Activated T-helper 1 cell treated with Interleukin-2 at 50 U/mL for 16 hours (primary cell): ENCODE measurements at places on chromosomes 16 and 17.
A peak's percentile ranks its signal among the peaks of the same experiment; 100 is the strongest.

DNA sequence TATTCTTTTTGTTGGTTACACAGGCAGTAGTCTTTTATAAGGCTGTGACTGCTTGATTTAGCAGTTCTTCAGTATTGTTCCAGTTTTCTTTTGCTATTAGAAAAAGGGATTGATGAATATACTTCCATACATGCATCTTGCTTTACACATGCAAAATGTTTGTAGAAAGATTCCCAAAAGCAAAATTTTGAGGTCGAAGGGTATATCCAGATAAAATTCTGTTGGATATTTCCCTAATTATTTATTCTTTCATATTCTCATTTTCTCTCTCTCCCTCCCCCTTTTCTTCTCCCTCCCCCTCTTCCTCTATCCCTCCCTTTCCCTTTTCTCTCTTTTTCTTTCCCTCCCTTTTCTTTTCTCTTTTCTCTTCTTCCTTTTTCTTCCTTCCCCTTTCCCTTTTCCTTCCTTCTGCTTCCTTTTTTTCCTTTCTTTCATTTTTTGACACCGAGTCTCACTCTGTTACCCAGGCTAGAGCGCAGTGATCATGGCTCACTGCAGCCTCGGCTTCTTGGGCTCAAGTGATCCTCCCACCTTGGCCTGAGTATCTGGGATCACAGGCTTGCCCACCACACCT lies 46.9 kb upstream of the ADCY7 start:
- no peak for DNase-seq

GRCh38 chr16:78402833-78403232 lies 303.4 kb downstream of the WWOX start:
- no peak for DNase-seq

DNA sequence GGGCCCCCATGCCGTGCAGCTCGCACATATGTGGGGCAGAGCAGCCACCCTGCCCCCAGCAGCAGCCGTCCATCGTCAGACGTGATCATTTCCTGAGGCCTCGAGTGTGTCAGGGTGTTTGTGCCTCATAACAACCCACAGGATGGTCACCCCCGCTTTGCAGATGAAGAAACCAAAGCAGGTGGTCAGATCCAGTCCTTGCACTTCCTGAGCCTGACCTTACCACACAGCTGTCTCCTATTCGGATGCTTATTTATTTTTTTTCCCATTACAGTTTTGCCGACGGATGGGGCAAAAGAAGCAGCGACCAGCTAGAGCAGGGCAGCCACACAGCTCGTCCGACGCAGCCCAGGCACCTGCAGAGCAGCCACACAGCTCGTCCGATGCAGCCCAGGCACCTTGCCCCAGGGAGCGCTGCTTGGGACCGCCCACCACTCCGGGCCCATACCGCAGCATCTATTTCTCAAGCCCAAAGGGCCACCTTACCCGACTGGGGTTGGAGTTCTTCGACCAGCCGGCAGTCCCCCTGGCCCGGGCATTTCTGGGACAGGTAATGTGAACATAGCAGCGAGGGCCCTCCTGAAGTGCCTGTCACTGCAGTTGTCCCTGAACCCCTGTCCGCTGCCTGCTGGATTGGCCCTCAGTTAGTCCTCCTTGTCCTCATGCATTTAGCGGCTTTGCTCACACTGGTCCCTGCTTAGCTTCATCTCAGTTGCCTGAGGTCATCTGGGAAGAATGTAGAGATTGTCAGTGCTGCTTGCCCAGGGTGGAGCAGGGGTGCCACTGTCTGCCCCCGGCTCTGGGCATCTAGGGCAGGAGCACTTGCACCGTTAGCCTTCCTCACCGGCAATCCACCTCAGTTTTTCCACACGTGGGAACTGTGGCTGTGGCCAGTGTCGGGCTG lies 1.4 kb downstream of the MPG start:
- no peak for DNase-seq

DNA sequence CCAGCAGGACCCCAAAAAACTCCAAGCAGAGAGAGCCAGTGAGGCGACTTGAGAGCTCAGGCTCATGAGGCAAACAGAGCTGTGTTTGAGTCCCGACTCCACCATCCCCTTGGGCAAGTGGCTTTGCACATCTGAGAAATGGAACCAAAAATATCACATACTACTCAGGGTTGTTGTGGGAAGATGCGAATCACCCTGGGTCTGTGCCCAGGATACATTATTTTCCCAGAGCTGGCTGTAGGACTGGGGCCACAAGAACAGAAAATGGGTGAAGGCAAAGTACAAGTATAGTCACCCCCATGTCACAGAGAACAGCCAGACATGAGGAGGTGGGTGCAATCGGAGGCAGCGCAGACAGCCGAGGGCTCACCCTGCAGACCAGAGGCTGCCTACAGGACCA lies 127.3 kb downstream of the GAS7 start:
- no peak for DNase-seq

- peak; percentile 20 for DNase-seq
These were observed 3.3 kb downstream of the COL1A1 start for GRCh38 chr17:50198026-50198669.

GRCh38 chr16:4330277-4330874 lies 14.5 kb downstream of the GLIS2 start:
- DNase-seq: peak; percentile 49

DNA sequence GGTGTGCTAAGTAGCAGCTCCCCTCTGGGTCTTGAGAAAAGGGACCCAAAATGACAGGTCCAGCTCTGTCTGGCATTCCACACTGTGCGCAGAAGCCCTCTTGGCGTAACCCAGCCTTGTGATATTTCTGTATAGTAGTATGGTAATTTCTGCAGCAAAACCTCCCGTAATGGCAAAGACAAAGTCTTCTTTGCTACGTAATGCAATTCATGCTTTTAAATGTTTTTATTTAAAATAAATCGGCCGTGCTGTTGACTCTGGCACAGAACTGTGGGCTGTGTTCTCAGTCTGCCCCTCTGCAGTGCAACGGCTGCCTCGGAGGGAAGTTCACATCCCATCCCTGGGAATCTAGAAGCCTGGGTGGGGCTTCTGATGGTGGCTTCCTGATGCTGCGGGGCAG lies 75.2 kb downstream of the ASIC2 start:
- no peak for DNase-seq

DNA sequence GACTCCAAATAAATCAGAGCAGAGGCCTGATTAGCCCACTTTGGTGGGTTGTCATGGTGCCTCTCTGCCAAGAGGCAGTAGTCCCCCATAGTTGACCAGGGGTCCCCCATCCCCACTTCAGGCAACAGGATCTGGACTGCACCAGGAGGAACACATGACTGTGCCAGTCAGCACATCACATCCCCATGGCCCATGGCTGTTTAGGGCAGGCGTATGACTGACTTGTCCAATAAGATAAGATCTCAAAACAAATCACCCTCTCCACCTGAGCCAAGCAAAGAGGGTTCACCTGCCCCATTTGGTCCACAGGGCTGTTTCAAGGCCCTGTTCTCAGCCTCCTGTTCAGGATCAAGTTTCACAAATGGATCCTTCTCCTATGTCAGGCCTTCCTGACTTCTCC lies 93.3 kb downstream of the C16orf78 start:
- no peak for DNase-seq

GRCh38 chr16:57624806-57625500 lies 3.5 kb upstream of the ADGRG1 start:
- DNase-seq: no peak

DNA sequence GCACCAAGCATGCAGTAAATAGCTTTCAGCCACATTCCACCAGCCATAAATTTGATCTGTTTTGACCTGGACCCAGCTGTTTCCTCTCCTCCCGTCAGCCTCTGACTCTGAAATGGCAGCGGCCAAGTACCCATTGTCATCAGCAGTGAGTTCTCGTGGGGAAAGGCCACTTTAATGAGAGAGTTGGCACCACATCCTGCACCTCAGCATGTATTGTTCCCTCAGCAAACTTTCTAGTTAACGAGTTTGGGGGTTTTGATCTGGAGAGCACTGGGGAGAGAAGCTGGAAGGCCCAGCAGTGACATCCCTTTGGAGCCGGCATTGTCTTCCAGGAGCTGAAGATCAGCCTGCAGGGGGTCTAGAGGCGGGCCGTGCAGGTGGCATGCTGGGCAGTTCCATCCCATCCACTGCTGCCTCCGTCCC lies 84.9 kb downstream of the RPA1 start:
- DNase-seq: no peak

- DNase-seq: no peak
These were observed 34.4 kb downstream of the GDPD1 start for GRCh38 chr17:59254742-59255141.

GRCh38 chr17:10116753-10117420 lies 81.5 kb downstream of the GAS7 start:
- no peak for DNase-seq

GRCh38 chr17:50952013-50952412 lies 85.9 kb upstream of the TOB1 start:
- DNase-seq: no peak

GRCh38 chr17:45871718-45872117 lies 22.6 kb upstream of the MAPT start:
- DNase-seq: no peak

DNA sequence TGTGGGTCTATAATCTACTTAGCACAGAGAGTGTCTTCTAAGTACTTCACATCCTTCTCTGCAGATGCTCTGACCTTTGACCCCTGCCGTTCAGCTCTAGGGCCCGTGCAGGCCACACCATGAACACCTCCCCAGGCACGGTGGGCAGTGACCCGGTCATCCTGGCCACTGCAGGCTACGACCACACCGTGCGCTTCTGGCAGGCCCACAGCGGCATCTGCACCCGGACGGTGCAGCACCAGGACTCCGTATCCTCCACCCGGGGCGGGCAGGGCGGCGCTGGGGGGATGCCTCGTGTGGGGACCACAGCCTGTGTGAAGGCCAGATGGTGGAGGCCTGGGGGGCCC lies 686 bp downstream of the MLST8 start:
- no peak for DNase-seq

GRCh38 chr16:2779151-2779920 lies 2.3 kb upstream of the ELOB start:
- no peak for DNase-seq

DNA sequence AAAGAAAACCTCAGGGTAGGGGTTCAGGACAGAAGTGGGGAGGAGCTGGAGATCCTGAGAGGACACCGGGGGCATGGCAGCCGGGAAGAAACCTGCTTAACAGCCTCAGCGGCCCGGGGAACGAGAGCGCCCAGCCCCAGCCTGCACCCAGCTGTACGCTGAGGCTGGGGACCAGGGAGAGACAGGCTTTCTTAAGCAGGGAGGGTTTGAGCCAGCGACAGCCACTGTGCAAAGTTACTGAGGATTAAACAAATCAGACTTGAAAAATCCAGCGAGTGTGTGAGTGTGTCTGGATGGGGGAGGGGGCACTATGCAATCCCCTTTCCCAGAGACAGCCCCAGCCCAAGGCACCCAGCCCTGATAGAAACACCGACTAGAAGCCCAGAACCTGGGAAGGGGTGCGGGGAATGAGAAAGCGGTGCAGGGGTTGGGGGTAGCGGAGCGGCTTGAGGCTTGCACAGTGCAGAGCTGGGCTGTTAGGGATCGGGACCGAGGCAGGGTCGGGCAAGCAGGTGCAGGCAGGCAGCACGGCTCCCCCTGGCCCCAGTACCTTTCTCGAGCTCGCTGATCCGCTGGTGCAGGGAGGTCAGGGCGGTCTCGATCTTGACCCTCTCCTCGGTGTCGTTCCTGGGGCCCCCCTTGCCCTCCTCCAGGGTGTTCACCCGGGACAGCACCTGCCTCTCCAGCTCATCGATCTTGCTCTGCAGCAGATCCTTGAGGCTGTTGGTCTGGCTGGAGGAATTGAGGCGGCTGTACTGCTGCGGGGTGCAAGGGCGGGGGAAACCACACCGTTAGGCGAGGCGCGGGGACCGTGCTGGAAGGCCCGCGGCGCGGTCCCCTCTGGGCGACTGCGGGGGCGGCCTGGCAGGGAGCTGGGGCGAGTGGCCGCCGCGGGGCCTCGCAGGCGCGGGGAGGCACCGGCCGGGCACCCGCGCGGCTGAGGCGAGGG lies 1.2 kb downstream of the NPTX1 start:
- no peak for DNase-seq

- no peak for DNase-seq
These were observed 88.1 kb downstream of the AMFR start for GRCh38 chr16:56337131-56337857.

DNA sequence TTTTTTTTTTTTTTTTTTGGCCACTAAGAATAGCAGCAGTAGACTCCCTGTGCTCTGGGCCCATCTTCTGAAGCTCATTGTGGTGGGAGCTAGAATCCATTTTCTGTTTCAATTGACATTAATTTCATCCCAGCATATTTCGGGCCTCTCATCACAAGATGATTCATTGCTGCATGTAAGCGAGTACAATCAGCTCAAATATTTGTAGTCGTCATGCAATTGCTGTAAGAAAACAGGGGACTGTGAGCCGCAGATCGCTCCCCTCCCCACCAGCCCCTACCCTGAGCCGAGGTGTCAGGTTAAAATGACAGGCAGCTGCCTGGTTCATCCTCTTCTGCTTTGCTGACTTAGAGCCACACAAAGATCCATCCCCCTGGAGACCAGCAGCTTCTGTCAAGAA lies 358.8 kb upstream of the CDH5 start:
- no peak for DNase-seq

- no peak for DNase-seq
These were observed 352.3 kb upstream of the CDH5 start for GRCh38 chr16:66014221-66014620.

DNA sequence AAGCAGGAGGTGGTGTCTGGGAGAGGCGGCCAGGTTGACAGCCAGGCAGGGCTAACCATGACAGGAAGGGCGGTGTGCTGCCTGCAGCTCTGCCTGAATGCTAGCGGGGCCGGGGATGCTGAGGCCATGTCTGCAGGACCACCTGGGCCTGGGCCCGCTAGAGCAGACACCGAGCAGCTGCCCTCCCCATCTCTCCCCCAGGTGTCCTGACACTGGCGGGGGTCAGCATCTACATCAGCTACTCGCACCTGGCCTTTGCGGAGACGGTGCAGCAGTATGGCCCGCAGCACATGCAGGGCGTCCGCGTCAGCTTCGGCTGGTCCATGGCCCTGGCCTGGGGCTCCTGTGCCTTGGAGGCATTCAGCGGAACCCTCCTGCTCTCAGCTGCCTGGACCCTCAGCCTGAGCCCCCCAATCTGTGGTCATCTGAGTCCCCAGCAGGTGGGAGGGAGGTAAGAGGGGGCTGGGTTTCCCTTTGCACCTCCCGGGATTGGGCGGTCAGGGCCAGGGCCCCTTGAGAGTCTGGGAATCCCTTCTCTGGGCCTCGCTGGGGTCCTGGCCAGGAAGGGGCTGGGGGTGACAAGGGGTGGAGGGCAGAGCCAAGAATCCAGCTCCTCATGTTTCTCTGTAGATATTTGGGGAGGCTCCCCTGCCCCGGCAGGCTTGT lies 7.5 kb downstream of the TMEM235 start:
- DNase-seq: no peak

DNA sequence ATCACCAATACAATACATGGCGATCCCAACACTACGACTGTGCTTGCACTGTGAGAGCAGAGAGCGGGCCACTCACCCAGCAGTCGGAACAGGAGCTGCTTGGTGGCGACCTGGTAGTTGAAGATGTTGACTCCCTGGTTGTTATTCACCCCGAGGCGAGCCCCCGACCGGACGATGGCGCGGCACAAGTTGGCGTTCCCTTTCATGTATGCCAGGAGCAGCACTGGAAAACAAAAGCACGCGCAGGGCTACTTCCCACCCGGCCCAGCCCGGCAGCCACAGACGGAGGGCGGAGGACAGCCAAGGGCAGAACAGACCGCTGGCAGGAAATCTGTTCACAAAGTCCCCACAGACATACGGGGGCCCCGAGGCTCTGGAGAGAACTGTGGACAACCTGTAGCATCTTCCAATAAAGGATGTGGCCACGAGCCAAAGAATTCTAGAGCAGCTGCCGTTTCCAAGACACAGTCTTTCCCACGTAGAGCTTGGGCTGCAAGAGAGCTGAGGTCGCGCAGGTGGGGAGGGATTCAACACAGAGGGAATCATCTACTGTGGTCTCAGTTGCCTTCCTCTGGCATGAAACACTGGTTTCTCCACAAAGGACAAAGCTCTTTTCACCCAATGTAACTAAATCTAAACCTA lies 27.8 kb downstream of the CYB5D2 start:
- no peak for DNase-seq
